Bronchial smooth muscle cell (primary cell): ENCODE measurements at places on chromosomes 1 and 21. TPM values are rescaled to one million over a fixed set of nuclear protein-coding genes. Genes with fewer than 3 reads are reported as not detected.

Gene TMEM39B
- total RNA-seq: 4.7 and 8.2 TPM in 2 replicates

Gene SPRR2B
- total RNA-seq: not detected in 2 replicates

Gene KRTAP23-1
- not detected in 2 replicates for total RNA-seq

Gene SDC3
- total RNA-seq: 15.3 and 16.1 TPM in 2 replicates

Gene PODN
- 51.2 and 60.4 TPM in 2 replicates for total RNA-seq

Gene GBP6
- 0.17 TPM in 1 of 2 replicates, not detected in the other for total RNA-seq

Gene OR14K1
- not detected in 2 replicates for total RNA-seq

Gene SLC6A9
- 2.4 and 6.4 TPM in 2 replicates for total RNA-seq

Gene FALEC
- 1.0 and 1.6 TPM in 2 replicates for total RNA-seq

Gene FMO2
- 1.3 and 2.5 TPM in 2 replicates for total RNA-seq

Gene KCNE2
- total RNA-seq: 0.16 TPM in 1 of 2 replicates, not detected in the other

Gene SPATA46
- not detected in 2 replicates for total RNA-seq

Gene CLEC20A
- total RNA-seq: not detected in 2 replicates

Gene LRRC53
- not detected in 2 replicates for total RNA-seq

Gene CFHR1
- total RNA-seq: 0.16 and 0.26 TPM in 2 replicates

Gene C1orf87
- not detected in 2 replicates for total RNA-seq

Gene PLPPR4
- total RNA-seq: 0.17 and 1.1 TPM in 2 replicates

Gene EXTL1
- 0.09 and 0.47 TPM in 2 replicates for total RNA-seq

Gene CLCA1
- total RNA-seq: not detected in 2 replicates

Gene FCRL1
- not detected in 2 replicates for total RNA-seq

Gene KRTAP10-11
- not detected in 2 replicates for total RNA-seq

Gene PRAMEF5
- total RNA-seq: not detected in 2 replicates

Gene TDRD5
- not detected in 2 replicates for total RNA-seq

Gene HLX
- total RNA-seq: 4.7 and 6.1 TPM in 2 replicates

Gene CA6
- total RNA-seq: not detected in 2 replicates

Gene OR6K6
- not detected in 2 replicates for total RNA-seq

Gene NTRK1
- 0.09 and 0.16 TPM in 2 replicates for total RNA-seq

Gene CBS
- 33.1 and 57.7 TPM in 2 replicates for total RNA-seq

Gene RNU1-1
- total RNA-seq: 2,114 and 10,807 TPM in 2 replicates

Gene TNFAIP8L2
- not detected in 2 replicates for total RNA-seq

Gene BRDT
- total RNA-seq: not detected in 2 replicates

Gene LENEP
- total RNA-seq: 0.60 TPM in 1 of 2 replicates, not detected in the other

Gene KCNK2
- total RNA-seq: under 0.01 and 3.8 TPM in 2 replicates

Gene TRABD2B
- under 0.01 TPM in 1 of 2 replicates, not detected in the other for total RNA-seq

Gene BATF3
- total RNA-seq: 0.26 and 0.47 TPM in 2 replicates

Gene MATN1
- total RNA-seq: 0.17 TPM in 1 of 2 replicates, not detected in the other

Gene ACTA1
- total RNA-seq: not detected in 2 replicates

Gene FAM131C
- total RNA-seq: not detected in 2 replicates

Gene TEDDM1
- not detected in 2 replicates for total RNA-seq

Gene MYBPHL
- total RNA-seq: not detected in 2 replicates

Gene TRIM63
- total RNA-seq: not detected in 2 replicates

Gene OR2T33
- not detected in 2 replicates for total RNA-seq

Gene CALML6
- 0.60 and 0.63 TPM in 2 replicates for total RNA-seq

Gene URB2
- total RNA-seq: 3.5 and 5.2 TPM in 2 replicates

Gene RUNX1
- total RNA-seq: 8.2 and 12.8 TPM in 2 replicates
